Activated naive CD8-positive, alpha-beta T cell treated with anti-CD3 and anti-CD28 coated beads for 36 hours (primary cell): ENCODE measurements at places on chromosomes 6 and 20.

DNA sequence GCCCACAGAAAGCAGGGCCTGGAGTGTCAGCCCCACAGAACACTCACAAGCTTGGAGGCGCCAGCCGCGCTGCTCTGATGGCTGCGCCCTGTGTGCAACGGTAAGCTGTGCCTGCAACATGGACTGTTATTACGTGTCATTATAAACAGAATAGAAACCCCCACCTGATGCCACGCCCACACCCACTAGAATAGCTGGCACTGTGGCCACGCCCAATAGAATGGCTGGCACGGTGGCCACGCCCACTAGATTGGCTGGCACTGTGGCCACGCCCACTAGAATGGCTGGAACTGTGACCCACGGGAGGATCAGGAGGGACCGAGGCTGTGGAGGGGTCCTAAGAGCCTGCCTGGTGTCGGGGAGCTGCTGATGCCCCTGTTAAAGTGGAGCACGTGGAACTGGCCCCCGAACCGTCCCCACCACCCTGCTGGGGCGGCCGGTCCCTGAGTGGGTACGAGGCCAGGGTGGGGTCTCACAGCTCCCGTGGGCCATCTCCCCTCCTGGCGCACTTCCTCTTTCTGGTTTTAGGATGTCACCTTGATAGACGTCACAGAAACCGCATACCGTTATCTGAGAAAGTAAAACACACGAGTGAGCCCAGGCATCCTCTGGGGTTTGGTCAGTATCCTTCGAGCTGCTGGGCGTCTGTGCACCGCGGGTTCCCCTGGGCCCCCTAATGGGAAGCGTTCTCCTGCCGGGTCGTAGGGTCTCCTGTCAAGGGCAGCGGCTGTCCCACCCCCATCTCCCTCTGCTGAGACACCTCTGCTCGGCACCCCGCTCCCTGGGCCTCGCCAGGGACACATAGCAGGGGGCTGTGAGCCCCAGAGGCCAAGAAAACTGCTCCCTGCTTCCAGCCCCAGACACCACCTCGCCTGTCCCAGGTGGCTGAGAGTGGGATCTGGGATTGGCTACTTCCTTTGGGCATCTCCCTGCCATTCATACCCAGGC lies 25.4 kb downstream of the SLC17A9 start:
- peak; percentile 68 for DNase-seq

GRCh38 chr6:32085759-32086459 lies 23.2 kb downstream of the TNXB start:
- DNase-seq, result no peak

- no peak for DNase-seq
Measured at GRCh38 chr20:18188434-18188833, 50.8 kb downstream of the KAT14 start.

- no peak for DNase-seq
Measured at GRCh38 chr20:19903168-19903811, 113.9 kb upstream of the NAA20 start.

GRCh38 chr20:47455133-47456040 lies 46.3 kb upstream of the NCOA3 start:
- DNase-seq, result no peak

DNA sequence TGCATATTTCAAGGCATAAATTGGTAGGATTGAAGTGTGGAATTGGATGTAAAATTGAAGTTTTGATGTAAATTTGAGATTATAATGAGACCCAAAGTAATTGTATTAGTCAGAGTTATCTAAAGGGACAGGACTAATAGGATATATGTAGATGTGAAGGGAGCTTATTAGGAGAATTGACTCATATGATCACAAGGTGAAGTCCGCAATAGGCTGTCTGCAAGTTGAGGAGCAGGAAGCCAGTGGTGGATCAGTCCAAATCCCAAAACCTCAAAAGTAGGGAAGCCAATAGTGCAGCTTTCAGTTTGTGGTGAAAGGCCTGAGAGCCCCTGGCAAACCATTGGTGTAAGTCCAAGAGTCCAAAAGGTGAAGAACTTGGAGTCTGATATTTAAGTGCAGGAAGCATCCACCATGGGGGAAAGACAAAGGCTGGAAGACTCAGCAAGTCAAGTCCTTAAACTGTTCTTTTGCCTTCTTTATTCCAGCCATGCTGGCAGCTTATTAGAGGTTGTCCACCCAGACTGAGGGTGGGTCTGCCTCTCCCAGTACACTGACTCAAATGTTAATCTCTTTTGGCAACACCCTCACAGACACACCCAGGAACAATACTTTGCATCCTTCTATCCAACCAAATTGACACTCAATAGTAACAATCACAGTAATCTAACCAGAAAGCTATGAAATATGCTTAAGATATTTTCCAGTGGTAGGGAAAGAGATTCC lies 442.6 kb upstream of the PTCHD4 start:
- no peak for DNase-seq

DNA sequence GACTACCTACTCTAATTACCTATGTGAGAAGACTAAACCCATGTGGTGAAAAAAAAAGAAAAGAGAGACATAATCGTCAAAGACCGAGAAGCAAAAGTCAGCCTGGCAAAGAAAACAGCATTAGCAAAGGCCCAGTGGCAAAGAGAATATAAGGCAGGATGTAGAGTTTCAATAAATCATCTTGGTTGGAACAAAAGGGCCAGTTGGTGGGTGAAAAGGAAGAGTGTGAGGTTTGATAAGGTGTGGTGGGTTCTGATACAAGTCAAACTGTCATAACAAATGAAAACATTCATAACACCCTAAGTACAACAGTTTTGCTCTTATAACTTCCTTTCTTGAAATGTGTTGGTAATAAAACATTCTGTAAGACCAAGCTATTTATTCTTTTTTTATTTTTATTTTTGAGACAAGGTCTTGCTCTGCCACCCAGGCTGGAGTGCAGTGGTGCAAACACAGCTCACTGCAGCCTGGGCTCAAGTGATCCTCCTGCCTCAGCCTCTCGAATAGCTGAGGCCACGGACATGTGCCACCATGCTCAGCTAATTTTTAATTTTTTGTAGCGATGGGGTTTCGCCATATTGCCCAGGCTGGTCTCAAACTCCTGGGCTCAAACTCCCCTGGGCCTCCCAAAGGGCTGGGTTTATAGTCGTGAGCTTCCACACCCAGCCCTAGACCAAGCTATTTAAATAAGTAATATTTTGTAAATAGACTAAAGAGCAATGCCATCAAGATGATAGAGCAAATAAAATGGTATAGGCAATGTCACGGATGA lies 18.9 kb upstream of the GTF3C6 start:
- no peak for DNase-seq

DNA sequence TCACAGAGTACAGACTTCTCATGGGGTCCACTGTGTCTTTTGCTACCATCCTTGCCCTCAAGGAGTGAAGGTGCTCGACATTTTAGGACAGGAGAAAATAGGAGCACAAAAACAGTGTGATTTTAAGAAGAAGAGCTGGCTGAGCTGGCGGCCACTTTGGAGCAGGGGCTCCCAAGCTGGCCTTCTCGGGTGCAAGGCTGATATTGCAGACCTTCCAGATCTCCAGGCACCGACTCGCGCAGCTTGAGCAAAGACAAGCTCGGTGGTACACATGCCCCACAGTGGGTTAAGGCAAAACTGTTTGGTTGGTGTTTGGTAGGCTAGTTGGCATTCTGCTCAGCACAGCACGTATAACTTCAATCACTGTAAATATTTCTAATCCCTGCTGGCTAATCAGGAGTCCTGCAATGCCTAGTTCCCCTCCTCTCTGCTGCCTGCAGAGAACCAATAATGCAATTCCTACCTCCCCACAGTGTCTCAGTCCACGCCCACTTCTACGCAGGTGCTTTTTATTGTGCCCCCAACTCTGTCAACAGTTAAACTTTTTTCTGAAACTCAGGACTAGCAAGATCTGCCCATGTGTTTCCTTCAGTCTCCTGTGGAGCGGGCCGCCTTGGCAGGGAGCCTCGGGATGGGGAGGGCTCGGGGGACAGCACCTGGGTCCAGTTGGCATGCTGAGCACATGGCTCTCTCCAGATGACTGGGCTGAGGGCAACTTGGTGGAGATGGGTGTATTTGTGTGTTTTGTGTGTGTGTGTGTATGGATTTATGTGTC lies 12.7 kb upstream of the SMOC2 start:
- DNase-seq, result no peak

GRCh38 chr20:43824309-43825050 lies 90.2 kb upstream of the TOX2 start:
- no peak for DNase-seq

DNA sequence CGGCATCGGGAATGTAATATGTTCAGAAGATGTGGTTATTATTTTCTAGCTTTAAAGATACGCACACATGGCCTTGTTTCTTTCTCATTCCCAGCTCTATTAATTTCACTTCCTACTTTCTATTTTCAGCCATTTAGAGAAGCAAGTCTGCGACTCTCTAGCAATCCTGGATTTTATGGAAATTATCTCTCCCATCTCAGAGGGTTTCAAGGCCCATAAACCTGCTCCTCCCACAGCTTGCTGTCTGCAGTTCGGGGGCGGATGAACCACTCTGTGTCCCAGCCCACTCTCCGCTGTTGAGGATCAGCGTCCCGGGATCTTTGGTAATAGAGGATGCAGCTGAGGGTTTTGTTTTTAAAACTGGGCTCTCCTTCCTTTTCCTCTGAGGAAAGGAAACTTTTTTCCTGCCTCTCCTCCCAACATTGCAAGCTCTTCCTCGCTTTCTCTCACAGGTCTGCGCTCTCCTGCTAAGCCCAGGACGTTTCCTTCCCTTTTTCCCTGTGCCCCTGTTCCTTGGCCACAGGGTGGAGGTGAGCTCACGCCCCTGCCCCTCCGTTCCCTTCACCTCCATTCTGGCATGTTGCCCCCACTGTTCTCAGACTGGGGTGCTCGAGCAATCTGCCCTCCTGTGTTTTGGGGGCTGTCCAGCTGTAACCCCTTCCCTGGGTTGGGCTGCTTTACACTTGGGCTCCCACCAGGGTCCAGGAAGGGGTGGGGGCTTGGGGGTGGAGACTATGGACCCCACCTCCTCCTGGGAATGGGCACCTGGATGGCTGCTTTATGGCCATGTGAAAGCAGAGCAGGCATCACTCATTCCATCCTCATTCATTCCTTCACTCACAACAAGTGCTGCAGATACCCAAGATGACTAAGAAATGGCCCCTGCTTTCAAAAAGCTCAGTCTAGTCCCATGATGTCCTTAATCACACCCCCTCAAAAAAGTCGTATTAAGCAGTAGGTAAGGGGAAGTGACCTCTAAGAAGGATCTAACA lies 54.9 kb downstream of the ZBTB9 start:
- no peak for DNase-seq

- DNase-seq, result no peak
Measured at GRCh38 chr6:16311763-16312162, 73.4 kb downstream of the GMPR start.

GRCh38 chr20:24998121-24998520 lies 5.6 kb upstream of the APMAP start:
- no peak for DNase-seq

DNA sequence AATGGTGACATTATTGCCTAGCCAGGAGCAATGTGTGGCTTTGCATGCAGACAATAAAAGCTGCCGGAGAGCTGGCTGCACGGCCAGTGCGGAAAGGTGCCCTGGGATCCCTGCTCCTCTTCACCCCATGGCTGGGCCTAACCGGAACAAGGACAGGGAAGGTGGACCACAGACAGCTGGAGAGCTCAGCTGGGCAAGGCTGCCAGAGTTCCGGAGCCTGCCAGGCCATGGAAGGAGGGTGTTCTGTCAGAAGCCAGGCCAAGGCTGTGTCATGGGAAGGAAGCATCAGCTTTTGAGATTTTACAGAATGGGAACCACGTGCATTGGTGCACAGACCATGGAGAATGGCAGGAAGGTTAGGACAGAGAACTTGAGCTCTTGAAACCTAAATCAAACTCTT lies 25.0 kb downstream of the MAP1LC3A start:
- no peak for DNase-seq

DNA sequence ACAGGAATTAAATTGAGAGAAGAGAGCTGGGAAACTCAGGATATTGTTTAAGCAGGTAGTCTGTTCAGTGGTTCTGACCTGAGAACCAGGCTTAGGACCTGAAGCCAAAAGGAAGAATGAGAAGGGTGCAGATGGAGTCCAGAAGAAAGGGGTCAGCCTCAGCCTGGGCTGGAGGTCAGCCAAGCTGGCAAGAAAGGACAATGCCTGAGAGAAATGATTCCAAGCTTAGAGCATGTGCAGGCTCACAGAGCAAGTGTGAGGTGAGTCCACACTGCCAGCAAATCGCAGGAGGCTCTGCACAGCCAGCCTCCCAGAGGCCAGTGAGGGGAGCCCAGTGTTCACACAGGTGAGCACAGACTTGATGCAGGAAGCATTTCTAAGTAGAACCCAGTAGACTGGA lies 47.3 kb downstream of the DAAM2 start:
- DNase-seq, result no peak

DNA sequence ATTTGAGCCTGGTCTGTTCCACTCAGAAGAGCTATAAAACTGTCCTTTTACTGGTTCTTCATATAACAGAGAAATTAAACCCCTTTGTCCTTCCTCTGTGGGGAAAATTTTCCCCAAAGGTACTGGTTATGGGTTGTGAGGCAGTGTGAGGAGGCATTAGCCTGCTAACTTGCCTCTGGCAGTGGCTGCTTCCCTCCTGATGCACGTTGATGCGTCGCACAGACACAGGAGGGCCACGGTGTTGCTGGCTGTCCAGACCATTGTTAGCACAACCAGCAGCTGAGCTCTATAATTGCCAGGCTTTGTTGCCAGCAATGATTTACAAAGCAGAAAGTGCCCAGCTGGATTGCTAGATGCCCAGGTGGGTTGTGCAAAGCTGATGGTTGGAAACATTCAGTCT lies 10.1 kb downstream of the AAR2 start:
- no peak for DNase-seq

GRCh38 chr6:2622671-2623070 lies 128.1 kb downstream of the MYLK4 start:
- DNase-seq, result no peak

GRCh38 chr6:107473660-107474059 lies 14.3 kb upstream of the PDSS2 start:
- DNase-seq, result no peak

GRCh38 chr6:11201772-11202512 lies 30.5 kb downstream of the NEDD9 start:
- no peak for DNase-seq

- no peak for DNase-seq
Measured at GRCh38 chr20:19816386-19816785, 58.3 kb downstream of the RIN2 start.

DNA sequence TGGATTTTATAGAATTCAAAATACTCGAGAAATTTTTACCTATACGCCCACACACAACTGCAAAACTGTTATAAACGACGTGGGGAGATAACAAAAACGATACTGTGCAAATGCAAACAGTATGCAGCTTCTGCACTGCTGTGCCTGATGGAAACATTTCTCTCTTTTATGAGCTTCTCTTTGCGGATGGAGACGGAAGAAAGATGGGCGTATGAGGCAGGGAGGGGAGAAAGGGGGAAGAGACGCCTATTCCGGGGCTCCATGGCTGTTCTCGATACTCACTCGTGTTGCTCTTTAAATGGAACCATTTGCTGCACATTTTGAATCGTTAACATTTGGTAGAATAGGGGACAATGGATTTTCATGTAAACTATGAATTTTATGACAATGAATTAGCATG lies 69.1 kb upstream of the EXOC2 start:
- DNase-seq, result no peak

GRCh38 chr20:49561806-49562205 lies 6.1 kb downstream of the PTGIS start:
- no peak for DNase-seq

GRCh38 chr20:667351-668034 lies 8.1 kb downstream of the SCRT2 start:
- DNase-seq, result peak; percentile 52

- no peak for DNase-seq
Measured at GRCh38 chr20:19934792-19935491, 82.2 kb upstream of the NAA20 start.
